ENCODE measurements at places on chromosomes 5 and 9. TPM values are rescaled to one million over a fixed set of nuclear protein-coding genes. Genes with fewer than 3 reads are reported as not detected.
A peak's percentile ranks its signal among the peaks of the same experiment; 100 is the strongest.

- no peak for DNase-seq
- no peaks in the 10 kb centered on the region for H3K36me3 ChIP-seq
- peak overlapping the region; percentile 46 for H3K27ac ChIP-seq
These were observed 92.0 kb upstream of the RAI14 start for GRCh38 chr5:34563931-34564709.

Gene SPINK7
- total RNA-seq: not detected

Gene PCDHGB6
- 12.7 TPM for total RNA-seq

Gene SLC46A2
- not detected for total RNA-seq

DNA sequence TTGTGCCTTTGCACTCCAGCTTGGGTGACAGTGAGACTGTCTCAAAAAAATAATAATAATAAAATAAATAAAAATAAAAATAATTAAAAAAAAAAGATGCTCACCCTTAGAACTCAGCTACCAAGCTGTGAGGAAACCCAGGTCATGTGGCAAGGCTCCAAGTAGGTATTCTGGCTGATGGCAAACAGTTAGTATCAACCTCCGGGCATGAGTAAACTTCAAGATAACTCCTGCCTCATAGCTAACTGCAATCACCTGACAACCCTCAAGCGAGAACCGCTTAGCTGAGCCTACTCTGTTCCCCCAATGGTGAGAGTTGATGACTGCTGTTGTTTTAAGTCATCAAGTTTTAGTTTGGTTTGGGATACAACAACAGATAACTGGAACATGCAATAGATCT, 6.1 kb upstream of the SLC44A1 start:
- DNase-seq: no peak
- no peak overlapping the region for H3K4me3 ChIP-seq
- H3K36me3 ChIP-seq: no peaks in the 10 kb centered on the region
- H3K27ac ChIP-seq: no peak overlapping the region
- peaks cover 3% of the 10 kb centered on the region for H3K4me1 ChIP-seq

GRCh38 chr5:171542525-171543140, 123.2 kb downstream of the FGF18 start:
- DNase-seq: no peak
- no peaks in the 10 kb centered on the region for H3K27me3 ChIP-seq
- H3K27ac ChIP-seq: no peak overlapping the region

DNA sequence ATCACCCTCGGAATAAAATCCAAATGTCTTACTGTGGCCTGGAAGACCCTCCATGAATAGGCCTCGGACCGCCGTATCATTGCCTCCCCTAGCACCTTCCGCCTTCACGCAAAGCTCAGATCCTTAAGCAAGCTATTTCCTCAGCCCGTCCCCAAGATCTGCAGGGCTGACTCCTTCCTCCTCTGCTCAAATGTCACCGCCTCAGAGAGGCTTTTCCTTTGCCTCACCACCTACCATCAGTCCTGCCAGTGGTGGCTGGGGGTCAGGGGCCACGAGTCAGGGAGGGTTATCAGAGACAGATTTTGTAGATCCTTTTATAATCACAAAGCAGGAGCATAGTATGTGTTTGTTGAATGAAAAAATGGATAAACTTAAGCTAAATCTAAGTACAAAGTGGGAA, 74.4 kb upstream of the KIF2A start:
- peaks cover 9% of the 10 kb centered on the region for H3K4me1 ChIP-seq
- no peaks in the 10 kb centered on the region for H3K27me3 ChIP-seq
- no peak for DNase-seq
- no peak overlapping the region for H3K4me3 ChIP-seq
- no peak overlapping the region for H3K27ac ChIP-seq

Gene BSPRY
- total RNA-seq: 0.28 TPM

Gene AGXT2
- total RNA-seq: not detected

DNA sequence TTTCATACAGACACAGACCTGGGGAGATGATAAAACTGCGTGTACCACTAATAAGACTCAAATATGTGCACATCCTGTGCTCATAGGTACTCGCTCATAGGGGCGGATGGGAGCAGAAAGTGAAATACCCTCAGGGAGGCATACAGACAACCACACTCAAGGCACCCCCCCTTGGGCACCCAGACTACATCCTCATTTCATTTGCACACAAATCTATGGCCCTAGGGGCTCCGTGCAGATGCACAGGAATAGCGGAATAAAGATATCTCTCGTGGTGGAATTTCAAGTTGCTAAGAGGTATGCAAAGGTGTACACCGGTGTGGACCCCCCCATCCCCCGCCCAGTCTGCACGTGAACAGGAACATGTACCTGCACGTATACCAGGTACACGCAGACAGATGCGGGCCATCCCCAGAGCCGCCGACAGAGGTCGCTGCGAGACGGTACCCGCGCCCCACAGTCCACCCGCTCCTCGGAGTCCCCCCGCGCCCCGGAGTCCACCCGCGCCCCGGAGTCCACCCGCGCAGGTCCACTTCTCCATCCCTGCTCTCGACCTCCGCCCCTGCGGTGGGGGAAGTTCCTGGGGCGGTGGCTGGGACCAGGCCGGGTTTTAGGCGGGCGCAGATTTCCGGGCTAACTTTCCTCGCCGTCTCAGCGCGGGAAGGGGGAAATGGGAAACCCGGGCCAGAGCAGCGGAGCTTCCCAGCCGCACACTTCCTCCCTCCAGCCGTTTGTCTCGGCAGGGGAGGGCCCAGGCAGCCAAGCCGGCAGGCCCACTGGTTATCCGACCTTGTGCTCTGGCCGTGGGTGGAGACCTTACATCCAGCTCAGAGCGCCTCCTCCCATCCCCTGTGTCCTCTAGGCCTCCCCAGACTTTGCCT, 1.0 kb upstream of the IL12B start:
- H3K4me3 ChIP-seq: peak overlapping the region; percentile 25
- H3K4me1 ChIP-seq: peaks cover 7% of the 10 kb centered on the region
- DNase-seq: peak; percentile 74
- no peak overlapping the region for H3K27ac ChIP-seq

DNA sequence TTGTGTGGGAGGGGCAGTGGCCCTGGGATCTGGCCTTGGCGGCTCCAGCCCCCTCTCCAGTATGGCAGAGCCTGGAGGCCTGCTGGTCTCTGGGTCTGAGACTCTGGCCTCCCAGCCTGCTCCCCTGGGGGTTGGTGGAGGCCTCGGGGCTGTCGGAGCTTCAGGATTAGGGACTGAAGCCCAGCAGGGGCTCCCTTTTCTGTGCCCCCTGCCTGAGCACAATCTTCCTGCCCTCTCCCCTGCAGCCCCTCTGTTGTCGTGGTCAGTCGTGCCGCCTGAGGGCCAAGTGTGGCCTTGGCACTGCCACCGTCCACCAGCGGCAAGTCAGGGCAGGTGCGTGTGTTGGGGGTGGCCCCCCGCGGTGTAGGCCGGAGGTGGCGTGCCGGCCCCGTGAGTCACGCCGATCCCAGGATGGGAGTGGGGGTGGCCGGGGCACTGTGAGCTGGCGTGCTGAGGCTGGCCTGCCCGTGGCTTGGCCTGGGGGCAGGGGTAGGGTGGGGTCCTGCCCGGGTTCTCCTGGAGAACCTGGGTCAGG, 53.6 kb downstream of the RXRA start:
- H3K27ac ChIP-seq: no peak overlapping the region
- DNase-seq: no peak
- H3K4me1 ChIP-seq: no peaks in the 10 kb centered on the region
- no peak overlapping the region for H3K4me3 ChIP-seq
- no peaks in the 10 kb centered on the region for H3K27me3 ChIP-seq
- no peaks in the 10 kb centered on the region for H3K36me3 ChIP-seq

GRCh38 chr9:132235894-132236661, 74.2 kb downstream of the NTNG2 start:
- H3K27ac ChIP-seq: no peak overlapping the region
- H3K36me3 ChIP-seq: no peaks in the 10 kb centered on the region
- H3K4me3 ChIP-seq: no peak overlapping the region
- peaks cover 7% of the 10 kb centered on the region for H3K27me3 ChIP-seq

GRCh38 chr5:174411479-174411819, 312.9 kb upstream of the MSX2 start:
- no peaks in the 10 kb centered on the region for H3K4me1 ChIP-seq
- H3K36me3 ChIP-seq: no peaks in the 10 kb centered on the region
- no peak overlapping the region for H3K27ac ChIP-seq
- no peak for DNase-seq
- peaks cover 6% of the 10 kb centered on the region for H3K27me3 ChIP-seq

DNA sequence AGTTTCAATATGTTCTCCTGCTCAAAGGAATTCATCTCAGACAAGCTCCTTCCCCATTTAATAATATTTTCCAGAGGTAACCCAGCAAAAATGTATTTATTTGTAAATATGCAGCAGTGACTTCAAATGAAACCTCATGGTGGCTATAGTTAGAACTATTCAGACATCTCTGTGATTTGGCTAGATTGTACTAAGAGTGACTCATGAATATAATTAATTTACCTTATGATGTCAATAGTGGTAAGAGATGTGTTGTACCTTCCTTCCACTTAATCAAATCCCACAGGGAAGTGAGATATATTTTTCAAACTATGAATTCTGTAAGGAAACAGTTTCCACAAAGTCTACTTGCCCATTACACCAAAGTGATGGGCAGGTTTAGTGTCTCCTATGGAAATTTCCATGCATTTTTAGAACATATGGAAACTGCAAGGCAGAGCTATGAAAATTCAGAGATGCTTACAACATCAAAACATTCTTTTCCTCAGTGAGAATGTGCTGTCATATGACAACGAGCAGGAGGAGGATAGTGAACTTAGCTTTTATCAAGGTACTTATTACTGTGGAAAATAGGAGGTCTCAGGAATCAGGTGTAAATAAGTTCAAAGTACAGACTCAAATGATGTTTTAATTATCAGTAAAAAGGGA, 34.0 kb upstream of the SPDL1 start:
- H3K4me3 ChIP-seq: no peak overlapping the region
- peaks cover 9% of the 10 kb centered on the region for H3K27me3 ChIP-seq
- H3K4me1 ChIP-seq: no peaks in the 10 kb centered on the region
- DNase-seq: no peak

- H3K4me3 ChIP-seq: no peak overlapping the region
- no peaks in the 10 kb centered on the region for H3K27me3 ChIP-seq
These were observed 326.4 kb upstream of the PDE4D start for GRCh38 chr5:60219921-60220320.

DNA sequence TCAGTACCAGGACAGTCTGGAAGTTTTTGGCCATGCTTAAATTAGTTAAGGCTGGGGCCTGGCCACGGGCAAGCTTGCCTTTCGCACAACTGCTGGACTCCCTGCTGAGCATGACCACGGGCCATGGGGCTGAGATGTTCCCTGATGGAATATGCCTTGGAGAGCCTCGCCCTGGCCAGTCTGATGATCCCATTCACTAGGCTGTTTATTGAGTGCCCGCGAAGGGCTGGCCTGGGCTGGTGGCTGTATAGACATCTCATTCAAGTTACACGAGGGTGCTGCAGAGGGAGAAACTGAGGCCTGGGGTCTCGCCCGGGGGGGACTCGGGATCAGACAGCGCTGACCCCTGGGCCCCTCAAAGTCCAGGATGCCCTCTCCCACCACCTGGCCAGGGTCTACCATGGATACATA, 7.8 kb upstream of the RXRA start:
- H3K4me3 ChIP-seq: no peak overlapping the region
- H3K27me3 ChIP-seq: no peaks in the 10 kb centered on the region
- no peaks in the 10 kb centered on the region for H3K36me3 ChIP-seq
- H3K4me1 ChIP-seq: peaks cover 30% of the 10 kb centered on the region
- no peak overlapping the region for H3K27ac ChIP-seq

Gene LCN1
- not detected for total RNA-seq
